Upper lobe of right lung (tissue), 1 donor: ENCODE measurements at places on chromosomes 13 and 19. TPM values are rescaled to one million over a fixed set of nuclear protein-coding genes. Genes with fewer than 3 reads are reported as not detected.

- DNase-seq, result no peak
- peaks cover 4% of the 10 kb centered on the region for H3K27me3 ChIP-seq
- H3K4me1 ChIP-seq, result no peaks in the 10 kb centered on the region
- H3K4me3 ChIP-seq, result no peak overlapping the region
- H3K36me3 ChIP-seq, result no peaks in the 10 kb centered on the region
These were observed 19.6 kb upstream of the PCCA start for GRCh38 chr13:100069278-100069677.

Gene TTC9B
- not detected for total RNA-seq

Gene GZMM
- total RNA-seq, result 2.9 TPM

Gene CDC37
- 154 TPM for total RNA-seq

- no peak for DNase-seq
- no peaks in the 10 kb centered on the region for H3K4me1 ChIP-seq
- no peaks in the 10 kb centered on the region for H3K27me3 ChIP-seq
- peaks cover 71% of the 10 kb centered on the region for H3K36me3 ChIP-seq
- no peak overlapping the region for H3K27ac ChIP-seq
These were observed 11.8 kb downstream of the YIPF2 start for GRCh38 chr19:10916602-10917001.

Gene KLK4
- total RNA-seq, result not detected

GRCh38 chr13:93797463-93797862 lies 570.9 kb downstream of the GPC6 start:
- no peak for DNase-seq
- H3K36me3 ChIP-seq, result no peaks in the 10 kb centered on the region
- H3K27me3 ChIP-seq, result no peaks in the 10 kb centered on the region
- no peak overlapping the region for H3K27ac ChIP-seq
- no peaks in the 10 kb centered on the region for H3K4me1 ChIP-seq

- H3K4me3 ChIP-seq, result no peak overlapping the region
- H3K27me3 ChIP-seq, result no peaks in the 10 kb centered on the region
- peak overlapping the region; percentile 30 for H3K27ac ChIP-seq
These were observed 2.3 kb upstream of the EIF3G start for GRCh38 chr19:10122045-10122444.

GRCh38 chr13:93079294-93079693 lies 147.3 kb upstream of the GPC6 start:
- H3K4me1 ChIP-seq, result no peaks in the 10 kb centered on the region
- no peak overlapping the region for H3K4me3 ChIP-seq
- no peak overlapping the region for H3K27ac ChIP-seq

GRCh38 chr19:41133260-41133659 lies 19.0 kb downstream of the CYP2F1 start:
- no peaks in the 10 kb centered on the region for H3K27me3 ChIP-seq
- no peaks in the 10 kb centered on the region for H3K4me1 ChIP-seq
- DNase-seq, result peak; percentile 77
- no peak overlapping the region for H3K4me3 ChIP-seq
- H3K36me3 ChIP-seq, result no peaks in the 10 kb centered on the region
- H3K27ac ChIP-seq, result no peak overlapping the region

Gene CLASRP
- total RNA-seq, result 83.7 TPM

GRCh38 chr13:19622193-19622592 lies 11.3 kb upstream of the MPHOSPH8 start:
- no peaks in the 10 kb centered on the region for H3K27me3 ChIP-seq
- no peaks in the 10 kb centered on the region for H3K4me1 ChIP-seq
- no peak for DNase-seq
- H3K27ac ChIP-seq, result no peak overlapping the region
- no peaks in the 10 kb centered on the region for H3K36me3 ChIP-seq

DNA sequence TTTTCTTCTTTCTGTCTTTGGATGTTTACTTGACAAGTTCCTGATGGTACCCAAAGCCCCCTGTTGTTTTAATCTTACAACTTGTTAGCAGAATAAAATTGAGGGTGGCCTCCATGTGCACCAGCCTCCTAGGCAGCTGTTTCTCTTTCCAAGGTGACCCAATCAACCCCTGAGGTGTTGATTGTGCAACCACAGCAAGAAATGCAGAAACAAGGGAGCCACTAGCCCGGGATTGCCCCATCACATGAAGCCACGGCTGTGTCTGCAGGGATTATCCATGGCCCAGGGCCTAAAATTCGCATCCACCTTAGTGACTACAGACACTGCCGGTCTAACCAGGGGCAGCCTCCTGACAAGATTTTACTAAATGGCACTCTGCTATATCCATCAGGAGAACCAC lies 14.4 kb downstream of the CEACAM4 start:
- no peaks in the 10 kb centered on the region for H3K27me3 ChIP-seq
- no peaks in the 10 kb centered on the region for H3K4me1 ChIP-seq
- no peak overlapping the region for H3K4me3 ChIP-seq
- no peaks in the 10 kb centered on the region for H3K36me3 ChIP-seq
- no peak overlapping the region for H3K27ac ChIP-seq

DNA sequence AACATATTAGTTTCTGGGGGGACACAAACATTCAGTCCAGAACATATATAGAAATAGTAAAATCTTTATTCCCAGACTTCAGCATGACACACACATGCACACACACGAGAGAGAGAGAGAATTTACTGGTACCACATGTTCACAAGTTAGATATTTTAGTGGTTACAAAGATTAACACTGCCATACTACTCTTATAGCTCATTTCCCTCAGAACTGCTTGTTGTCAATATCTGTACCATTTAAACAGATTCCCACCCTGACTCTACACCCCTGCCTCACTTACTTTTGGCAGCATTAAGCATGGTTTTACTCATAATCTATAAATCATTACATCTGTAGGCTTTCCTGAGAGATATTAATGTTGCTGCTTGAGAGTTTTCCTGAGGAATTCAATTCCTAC lies 524.7 kb upstream of the HTR2A start:
- H3K27ac ChIP-seq, result no peak overlapping the region
- no peaks in the 10 kb centered on the region for H3K36me3 ChIP-seq
- no peak for DNase-seq
- H3K4me1 ChIP-seq, result no peaks in the 10 kb centered on the region

GRCh38 chr13:20714563-20715329 lies 11.2 kb downstream of the IL17D start:
- no peaks in the 10 kb centered on the region for H3K36me3 ChIP-seq
- peaks cover 3% of the 10 kb centered on the region for H3K4me1 ChIP-seq
- no peak for DNase-seq
- no peaks in the 10 kb centered on the region for H3K27me3 ChIP-seq
- H3K4me3 ChIP-seq, result no peak overlapping the region

DNA sequence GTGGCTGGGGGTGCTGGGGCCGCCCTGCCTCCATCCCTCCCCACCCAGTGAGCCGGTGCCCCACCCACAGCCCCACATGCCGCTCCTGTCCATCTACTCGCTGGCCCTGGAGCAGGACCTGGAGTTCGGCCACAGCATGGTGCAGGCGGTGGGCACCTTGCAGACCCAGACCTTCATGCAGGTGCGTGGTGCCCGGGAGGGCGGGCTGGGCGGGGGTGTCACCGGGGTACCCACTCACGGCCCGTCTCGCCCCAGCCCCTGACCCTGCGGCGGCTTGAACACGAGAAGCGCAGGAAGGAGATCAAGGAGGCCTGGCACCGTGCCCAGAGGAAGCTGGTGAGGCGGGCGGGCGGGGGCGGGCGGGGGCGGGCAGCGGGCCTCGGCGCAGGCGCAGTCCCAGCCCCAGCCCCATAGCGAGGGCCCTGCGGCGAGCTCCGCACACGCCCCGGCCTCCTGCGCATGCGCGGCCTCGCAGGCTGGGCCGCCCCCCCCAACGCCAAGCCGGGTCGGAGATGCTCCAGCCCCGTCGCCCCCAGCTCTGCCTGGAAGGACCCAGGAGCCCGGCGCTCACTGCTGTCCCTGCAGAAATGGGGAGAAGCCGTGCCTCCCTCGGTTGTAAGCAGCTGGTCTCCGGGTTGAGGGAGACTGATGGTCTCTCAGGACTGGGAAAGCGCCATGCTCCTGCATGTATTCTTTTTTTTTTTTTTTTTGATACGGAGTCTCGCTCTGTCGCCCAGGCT lies 7.7 kb downstream of the ARHGAP45 start:
- DNase-seq, result peak; percentile 97
- peaks cover 4% of the 10 kb centered on the region for H3K36me3 ChIP-seq
- peaks cover 39% of the 10 kb centered on the region for H3K4me1 ChIP-seq
- no peaks in the 10 kb centered on the region for H3K27me3 ChIP-seq
- H3K27ac ChIP-seq, result peak overlapping the region; percentile 65
- H3K4me3 ChIP-seq, result peak overlapping the region; percentile 28

Gene TMEM221
- total RNA-seq, result not detected

GRCh38 chr13:84934911-84935310 lies 864.3 kb downstream of the SLITRK6 start:
- H3K27ac ChIP-seq, result no peak overlapping the region
- H3K36me3 ChIP-seq, result no peaks in the 10 kb centered on the region
- H3K27me3 ChIP-seq, result no peaks in the 10 kb centered on the region
- no peak for DNase-seq
- no peaks in the 10 kb centered on the region for H3K4me1 ChIP-seq

Gene METTL21C
- not detected for total RNA-seq
